Breast epithelium (tissue), 4 donors: ENCODE measurements at places on chromosomes 6 and 20. TPM values are rescaled to one million over a fixed set of nuclear protein-coding genes. Genes with fewer than 3 reads are reported as not detected.

DNA sequence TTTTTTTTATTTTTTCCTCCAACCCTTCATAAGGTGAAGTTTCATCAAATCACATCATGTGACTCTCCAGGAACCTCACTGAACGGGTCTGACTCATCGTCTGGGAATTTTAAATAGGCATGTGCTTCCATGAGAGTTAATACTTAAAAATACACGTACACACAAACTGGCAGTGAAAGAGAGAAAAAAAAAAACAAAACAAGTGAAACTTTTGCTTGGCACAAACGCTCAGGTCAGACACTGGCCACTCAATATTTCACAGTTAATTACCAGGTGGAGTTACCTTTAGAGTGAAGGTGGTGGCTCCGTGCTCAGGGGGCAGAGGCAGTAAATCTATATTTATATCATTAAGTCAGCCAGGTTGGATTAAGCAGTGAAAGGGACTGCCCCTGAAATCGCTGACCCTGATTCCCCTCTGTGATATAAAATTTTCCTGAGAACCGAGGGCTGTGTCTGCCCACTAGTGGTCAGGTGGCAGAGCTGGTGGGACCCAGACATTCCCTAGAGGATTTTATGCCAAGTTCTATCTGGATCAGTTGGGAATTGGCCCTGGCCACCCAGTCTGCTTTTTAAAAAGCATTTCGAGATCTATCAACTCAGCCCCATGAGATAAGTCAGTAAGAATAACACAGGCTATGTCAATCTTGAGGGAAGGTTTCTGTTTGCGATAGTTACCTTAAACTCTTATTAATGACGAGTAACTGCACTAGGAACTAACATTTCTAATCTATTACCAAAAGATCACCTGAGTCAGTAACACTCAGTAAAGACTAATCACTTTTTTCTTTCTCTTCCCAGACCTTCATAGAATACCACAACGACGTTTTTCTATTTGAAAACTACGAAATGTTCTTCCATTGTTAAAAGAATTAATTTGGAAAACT is 259.1 kb downstream of the HDGFL1 start:
- no peak for DNase-seq

The VSX1 gene
- total RNA-seq = 0.44 TPM

The ULBP3 gene
- total RNA-seq = 0.73 TPM

The SMOC2 gene
- total RNA-seq = 14.4 TPM

GRCh38 chr6:21842875-21843645 is 249.5 kb downstream of the SOX4 start:
- no peak for DNase-seq

DNA sequence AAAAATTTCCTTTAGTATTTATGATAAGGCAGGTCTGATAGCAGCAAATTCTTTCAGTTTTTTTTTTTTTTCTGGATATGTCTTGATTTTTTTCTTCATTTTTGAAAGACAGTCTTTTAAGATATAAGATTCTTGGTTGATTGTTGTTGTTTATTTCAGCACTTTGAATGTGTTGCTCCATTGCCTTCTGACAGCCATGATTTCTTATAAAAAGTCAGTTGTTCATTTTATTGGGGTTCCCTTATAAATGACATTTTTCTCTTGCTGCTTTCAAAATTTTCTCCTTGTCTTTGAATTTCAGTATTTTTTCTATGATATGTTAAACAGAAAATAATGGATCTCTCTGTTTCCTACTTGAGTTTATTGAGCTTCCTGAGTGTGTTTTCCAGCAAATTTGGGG is 152.3 kb downstream of the ISM1 start:
- DNase-seq = no peak

DNA sequence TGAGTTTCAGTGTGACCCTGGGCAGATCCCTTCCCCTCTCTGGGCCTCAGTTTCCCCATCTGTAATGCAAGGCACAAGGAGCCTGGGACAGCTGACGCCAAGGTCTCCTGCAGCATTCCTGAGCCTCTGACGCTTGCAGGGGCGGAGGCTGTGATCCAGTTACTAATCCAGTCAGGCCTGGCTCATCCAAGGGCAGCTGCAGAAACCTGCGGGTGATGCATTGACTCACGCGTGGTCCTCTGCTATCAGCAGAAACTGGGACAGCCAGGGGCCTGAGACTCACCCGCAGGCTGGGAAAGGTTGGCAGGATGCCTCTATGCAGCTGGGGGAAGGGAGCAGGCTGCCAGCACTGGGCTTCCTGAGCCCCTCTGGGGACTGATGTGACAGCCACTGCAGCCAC is 65.0 kb upstream of the SIRPA start:
- DNase-seq = no peak
